ENCODE measurements at places on chromosomes 6 and 20.

DNA sequence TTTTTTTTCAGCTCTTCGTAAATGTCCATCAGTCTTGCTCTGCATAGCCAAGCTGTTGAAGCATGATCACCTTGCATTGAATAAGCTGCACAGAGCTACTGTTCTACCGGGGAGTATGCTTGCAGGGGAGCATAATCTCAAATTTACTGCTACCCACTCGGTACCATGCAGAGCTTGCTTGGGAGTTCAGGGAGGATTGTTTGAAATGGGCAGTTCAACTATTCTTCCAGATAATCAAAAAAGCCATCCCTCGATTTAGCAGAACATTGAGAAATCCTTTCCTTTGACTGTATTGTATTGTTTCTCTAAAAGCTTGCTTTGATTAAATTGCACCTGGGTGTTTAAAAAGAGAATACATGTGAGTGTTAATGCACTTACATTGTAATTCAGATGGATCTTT, 332.6 kb downstream of the UTRN start:
- no peak for DNase-seq

GRCh38 chr20:44610313-44610962, 28.1 kb downstream of the PKIG start:
- no peak for DNase-seq

GRCh38 chr20:9758752-9759151, 80.1 kb downstream of the PAK5 start:
- DNase-seq = no peak

GRCh38 chr6:108838101-108838717, 10.0 kb upstream of the ARMC2 start:
- DNase-seq = peak; percentile 21

DNA sequence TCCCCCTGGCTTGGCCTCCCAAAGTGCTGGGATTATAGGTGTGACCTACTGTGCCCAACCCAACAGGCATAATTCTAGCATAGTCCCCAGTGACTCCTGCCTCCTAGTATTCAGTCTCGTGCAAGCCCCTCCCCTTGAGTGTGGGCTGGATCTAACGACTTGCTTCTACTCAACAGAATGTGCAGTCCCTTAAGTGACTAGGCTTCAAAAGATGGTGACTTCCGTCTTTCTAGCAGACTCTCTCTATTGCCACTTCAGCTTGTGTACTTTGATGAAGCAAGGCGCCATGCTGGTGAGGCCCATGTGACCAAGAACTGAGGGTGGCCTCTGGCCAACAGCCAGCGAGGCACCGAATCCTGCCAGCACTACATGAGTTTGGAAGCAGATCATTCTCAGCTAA, 109.6 kb upstream of the TRAF3IP2 start:
- no peak for DNase-seq

- DNase-seq = no peak
These were observed 152.4 kb downstream of the BMP2 start for GRCh38 chr20:6919792-6920468.

DNA sequence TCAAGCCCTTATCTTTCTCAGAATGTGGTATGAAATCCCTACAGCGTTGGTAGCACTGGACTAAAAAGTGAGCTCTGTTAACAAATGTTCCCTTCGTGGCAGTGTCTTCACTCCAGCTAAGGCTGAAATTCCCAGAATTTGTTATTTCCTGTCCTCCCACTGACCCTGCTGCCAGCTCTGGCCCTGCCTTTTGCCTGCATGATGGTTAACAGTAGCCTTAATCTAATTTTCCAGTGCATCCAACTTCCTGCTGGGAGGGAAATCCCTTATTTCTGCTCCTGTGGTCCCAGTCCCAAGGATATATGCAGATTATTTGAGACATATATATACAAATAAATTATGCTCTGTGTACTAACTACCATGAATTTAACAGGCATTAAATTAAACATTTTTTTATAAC, 157.2 kb upstream of the CARMIL1 start:
- no peak for DNase-seq

- DNase-seq = no peak
These were observed 4.2 kb downstream of the TRIB3 start for GRCh38 chr20:384723-385122.

GRCh38 chr20:36116807-36117441, 37.6 kb upstream of the EPB41L1 start:
- peak; percentile 55 for DNase-seq

- no peak for DNase-seq
These were observed 67.1 kb upstream of the DUSP22 start for GRCh38 chr6:225121-225721.

DNA sequence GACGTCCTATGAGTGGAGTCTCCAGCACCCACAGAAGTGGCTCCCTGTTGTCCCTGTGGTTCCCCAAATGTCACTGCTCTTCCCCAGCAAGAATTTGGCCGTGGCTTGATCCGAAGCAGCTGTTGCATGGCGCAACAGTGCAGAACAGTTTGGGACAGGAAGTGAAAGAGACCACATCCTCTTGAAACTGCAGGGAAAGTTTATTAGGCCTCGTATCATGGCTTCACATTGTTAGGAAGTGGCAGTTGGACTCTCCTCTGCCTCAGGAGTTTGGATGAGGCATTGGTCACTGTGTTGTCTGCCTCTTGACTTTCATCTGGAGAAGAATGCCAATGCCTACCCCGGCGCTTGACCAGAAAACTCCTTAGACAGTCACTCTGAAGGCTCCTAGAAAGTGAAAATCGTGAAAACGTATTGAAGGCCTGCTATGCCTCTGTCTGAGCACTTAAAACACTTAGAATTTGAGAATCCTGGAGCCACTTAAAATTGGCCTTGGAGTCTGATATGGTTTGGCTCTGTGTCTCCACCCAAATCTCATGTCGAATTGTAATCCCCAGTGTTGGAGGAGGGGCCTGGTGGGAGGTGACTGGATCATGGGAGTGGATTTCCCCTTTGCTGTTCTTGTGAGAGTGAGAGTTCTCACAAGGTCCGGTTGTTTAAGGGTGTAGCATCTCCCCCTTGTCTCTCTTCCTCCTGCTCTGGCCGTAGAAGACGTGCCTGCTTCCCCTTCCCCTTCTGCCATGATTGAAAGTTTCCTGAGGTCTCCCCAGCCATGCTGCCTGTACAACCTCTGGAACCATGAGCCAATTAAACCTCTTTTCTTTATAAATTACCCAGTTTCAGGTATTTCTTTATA, 334.9 kb upstream of the JARID2 start:
- DNase-seq = no peak

DNA sequence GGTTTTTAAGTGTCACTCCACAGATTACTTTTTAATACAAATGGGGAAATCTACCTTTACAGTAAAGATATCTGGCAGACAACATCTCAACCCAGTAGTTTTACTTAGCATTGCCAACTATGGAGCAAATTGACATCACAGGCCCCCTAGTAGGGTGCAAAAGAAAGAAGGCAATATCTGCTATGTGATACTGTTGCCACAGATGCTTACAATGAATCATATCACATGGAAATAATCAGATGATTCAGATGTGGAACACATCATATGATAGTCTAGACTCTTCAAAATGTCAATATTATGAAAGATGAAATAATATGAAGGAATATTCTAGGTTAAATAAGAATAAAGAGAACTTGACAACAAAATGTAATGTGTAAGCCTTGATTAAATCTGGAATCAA, 322.5 kb downstream of the BMP2 start:
- no peak for DNase-seq

DNA sequence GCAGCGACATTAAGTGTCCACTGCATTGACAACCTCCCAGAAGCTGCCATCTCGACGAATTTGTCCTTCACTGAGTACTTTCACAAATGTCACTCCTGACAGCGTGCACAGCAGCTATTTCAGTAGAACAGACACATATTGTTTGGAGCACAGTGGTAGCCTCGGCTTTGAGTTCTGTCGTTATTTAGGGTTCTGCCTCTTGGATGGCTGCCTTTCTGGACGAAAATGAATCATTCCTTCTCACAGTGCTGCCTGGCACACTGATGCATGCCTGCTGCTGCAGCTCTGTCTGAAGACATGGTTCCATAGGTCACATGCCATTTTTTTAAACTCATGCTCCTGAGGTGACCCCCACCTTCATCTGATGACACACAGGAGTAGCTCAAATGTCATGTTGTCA, 477.0 kb downstream of the C6orf118 start:
- DNase-seq = no peak

- DNase-seq = no peak
These were observed 93.5 kb upstream of the KCNK16 start for GRCh38 chr6:39416026-39416425.

DNA sequence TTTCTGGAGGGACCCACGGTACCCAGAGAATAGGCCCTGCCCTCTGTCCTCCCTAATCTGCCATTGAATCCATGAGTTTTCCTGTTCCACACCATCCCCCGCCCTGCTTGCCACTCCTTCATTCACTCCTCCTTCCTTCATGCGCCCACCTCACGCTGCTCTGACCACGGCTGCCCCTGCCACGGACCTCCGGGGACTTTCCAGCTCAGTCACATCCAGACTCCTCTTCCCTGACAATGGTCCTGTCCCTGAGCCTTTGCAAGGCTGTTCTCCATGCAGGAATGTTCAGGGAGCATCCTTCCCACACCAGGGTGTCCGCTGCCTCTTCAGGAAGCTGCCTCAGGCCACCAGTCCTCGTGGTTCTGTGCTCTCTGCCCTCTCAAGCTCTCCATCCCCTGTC, 25.9 kb downstream of the GLP1R start:
- DNase-seq = no peak

DNA sequence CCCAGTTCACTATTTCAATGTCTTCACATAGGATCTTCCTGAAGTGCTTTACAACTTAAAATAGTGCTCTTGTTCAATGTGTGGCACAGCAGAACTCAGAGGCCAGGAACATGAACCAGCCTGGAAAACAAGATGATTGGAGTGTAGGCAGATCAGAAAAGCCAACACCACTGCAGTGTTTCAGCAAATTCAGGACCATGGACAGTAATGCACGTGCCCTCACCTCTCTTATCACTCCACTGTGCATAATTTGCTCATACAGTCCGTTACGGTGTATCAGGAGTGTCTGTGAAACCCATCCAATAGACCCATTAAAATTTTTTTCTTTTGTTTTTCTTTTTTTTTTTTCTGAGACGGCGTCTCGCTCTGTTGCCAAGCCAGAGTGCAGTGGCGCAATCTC, 27.6 kb upstream of the HACE1 start:
- peak; percentile 41 for DNase-seq

GRCh38 chr6:24768361-24768760, 6.4 kb upstream of the GMNN start:
- DNase-seq = peak; percentile 16

GRCh38 chr6:52489881-52490280, 69.7 kb downstream of the EFHC1 start:
- DNase-seq = no peak

DNA sequence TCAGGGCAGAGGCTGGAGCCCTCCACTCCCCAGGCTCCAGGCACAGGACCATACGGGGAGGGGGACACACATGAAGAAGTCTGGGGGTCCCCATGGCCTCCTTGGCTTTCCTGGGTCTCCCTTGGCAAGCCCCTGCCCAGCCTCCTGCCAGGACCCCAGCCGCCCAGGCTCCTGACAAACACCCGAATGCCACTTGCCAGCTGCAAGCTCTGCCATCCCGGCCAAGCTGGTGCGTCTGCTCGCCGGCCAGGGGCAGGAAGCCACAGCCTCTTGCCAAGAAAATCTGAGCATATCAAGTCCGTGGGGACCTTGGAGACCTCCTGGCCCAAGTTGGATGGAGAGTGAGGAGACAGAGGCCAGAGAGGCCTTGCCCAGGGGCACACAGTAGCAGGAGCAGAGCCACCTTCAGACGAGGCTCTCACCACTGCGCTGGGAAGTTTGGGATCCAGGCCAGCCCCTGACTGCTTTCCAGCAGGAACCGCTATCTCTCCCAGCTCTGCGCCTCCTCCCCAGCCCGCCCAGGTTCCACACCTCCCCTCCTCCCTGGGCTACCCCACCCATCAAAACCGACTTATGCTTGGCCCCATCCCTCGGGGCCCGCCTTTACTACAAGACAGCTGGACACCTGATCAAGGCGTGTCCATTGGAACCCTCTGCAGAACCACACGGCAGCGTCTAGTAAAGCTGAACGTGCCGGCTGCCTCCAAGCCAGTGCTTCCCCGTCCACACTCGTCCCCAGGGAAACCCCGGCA, 80.2 kb downstream of the GRM4 start:
- no peak for DNase-seq

DNA sequence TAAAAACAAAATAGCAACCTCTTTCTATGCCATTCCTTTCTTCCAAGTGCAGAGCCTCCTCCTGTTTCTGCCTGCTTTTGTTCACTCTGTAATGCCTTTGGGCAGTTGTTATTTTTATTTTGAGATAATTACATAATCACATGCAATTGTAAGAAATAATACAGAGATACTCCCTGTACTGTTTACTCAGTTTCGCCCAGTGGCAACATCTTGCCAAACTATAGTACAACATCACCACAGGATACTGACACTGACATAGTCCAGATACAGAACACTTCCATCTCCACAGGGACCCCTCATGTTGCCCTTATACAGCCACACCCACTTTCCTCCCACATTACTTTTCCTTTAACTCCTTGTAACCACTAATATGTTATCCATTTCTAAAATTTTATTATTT, 59.7 kb downstream of the BANF2 start:
- no peak for DNase-seq

- DNase-seq = no peak
These were observed 63.0 kb downstream of the JPH2 start for GRCh38 chr20:44123874-44124535.

- peak; percentile 74 for DNase-seq
These were observed 73.3 kb downstream of the ADGRG6 start for GRCh38 chr6:142374965-142375733.

DNA sequence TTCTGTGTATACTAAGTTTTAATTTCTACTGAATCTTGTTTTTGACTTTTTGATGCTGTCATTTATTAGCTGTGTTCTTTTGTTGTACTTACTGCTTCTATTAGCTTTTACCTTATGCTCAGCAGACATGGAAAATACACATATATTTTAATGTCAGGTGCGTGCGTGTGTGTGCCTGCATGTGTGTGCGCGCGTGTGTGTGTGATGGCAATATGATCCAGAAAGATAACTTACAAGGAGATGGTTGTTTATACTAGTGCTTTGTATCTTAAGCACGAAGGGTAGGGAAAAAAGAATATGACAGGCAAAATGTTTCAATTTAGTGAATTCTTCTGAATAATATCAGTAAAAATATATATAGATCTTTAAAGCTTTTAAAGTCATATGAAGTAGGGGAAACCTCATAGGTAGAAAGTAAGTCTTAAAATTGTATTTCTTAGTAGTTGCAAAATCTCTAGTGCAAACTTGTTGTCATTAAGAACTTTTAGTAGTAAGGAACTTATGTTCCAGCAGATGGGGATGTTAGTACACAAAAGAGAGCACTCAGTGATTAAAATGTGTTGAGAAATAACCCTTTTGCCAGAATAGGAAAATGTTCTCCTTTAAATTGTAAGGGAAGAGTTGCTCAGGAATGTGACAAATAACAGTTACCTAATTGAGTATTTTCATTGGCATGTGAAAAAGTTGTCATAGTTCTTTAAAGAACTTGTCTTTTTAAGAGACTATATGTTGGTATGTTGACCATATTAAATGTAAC, 13.2 kb downstream of the QKI start:
- DNase-seq = peak; percentile 86

- DNase-seq = no peak
These were observed 95.7 kb downstream of the LY86 start for GRCh38 chr6:6683969-6684833.

- no peak for DNase-seq
These were observed 92.8 kb upstream of the EPB41L1 start for GRCh38 chr20:36061754-36062153.

- DNase-seq = peak; percentile 22
These were observed 1.5 kb upstream of the ASF1A start for GRCh38 chr6:118892355-118892991.

Data from astrocyte of the spinal cord (primary cell).